ENCODE measurements at places on chromosomes 16 and 17. TPM values are rescaled to one million over a fixed set of nuclear protein-coding genes. Genes with fewer than 3 reads are reported as not detected.

KRTAP4-2 gene
- total RNA-seq, result not detected

CD300E gene
- total RNA-seq, result not detected

TBC1D16 gene
- 15.8 TPM for total RNA-seq

C17orf50 gene
- total RNA-seq, result not detected

USP36 gene
- total RNA-seq, result 124 TPM

GPR139 gene
- total RNA-seq, result not detected

TMEM114 gene
- not detected for total RNA-seq

DNA sequence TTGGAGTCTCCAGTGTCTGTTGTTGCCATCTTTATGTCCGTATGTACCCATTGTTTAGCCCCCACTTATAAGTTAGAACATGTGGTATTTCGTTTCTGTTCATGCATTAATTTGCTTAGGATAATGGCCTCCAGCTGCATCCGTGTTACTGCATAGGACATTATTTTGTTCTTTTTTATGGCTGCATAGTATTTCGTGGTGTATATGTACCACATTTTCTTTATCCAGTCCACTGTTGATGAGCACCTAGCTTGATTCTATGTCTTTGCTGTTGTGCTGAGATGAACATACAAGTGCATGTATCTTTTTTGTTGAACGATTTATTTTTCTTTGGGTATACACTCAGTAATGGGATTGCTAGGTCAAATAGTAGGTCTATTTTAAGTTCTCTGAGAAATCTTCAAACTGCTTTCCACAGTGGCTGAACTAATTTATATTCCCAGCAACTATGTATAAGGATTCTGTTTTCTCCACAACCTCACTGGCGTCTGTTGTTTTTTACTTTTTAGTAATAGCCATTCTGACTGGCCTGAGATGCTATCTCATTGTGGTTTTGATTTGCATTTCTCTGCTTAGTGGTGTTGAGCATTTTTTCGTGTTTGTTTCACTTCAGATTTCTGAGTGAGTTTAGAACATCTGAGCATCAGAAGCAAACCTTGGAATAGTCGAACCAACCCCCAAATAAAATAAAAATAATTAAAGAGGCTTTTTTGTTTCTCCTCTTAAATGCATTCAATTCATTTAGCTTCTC is 304.7 kb downstream of the ZFHX3 start:
- no peak for DNase-seq

DNA sequence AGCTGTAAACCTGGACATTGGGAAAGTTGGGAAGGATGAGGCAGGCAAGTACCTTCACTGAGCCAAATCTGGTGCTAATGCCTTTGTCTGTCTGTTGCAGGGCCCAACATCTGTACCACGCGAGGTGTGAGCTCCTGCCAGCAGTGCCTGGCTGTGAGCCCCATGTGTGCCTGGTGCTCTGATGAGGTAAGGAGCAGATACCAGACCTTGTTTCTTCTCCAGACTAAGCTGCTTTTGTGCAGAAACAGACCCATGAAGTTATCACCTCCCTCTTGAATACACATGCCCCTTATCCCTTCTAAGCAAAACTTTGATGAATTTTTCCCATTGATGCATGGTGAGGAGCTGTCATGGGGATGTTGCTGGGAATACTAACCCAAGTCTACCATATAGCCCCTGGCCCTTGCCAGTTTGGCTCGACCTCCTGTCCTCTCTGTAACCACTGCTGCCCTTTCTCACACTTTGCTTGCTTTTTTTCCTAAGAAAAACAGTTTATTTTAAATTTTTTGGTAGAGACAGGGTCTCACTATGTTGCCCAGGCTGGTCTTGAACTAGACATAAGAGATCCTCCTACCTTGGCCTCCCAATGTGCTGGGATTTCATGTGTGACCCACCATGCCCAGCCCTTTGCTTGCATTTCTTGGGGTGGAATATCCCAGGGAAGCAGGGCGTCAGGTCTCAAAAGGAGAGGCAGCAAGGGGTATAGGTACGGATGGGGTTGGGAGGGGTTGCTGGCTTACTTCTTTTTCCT is 20.9 kb downstream of the ITGB3 start:
- DNase-seq, result no peak

- no peak for DNase-seq
Measured at GRCh38 chr17:38738686-38739085, 8.5 kb downstream of the CISD3 start.

GRCh38 chr16:72457243-72457940 is 285.4 kb upstream of the PMFBP1 start:
- DNase-seq, result no peak

GRCh38 chr16:56121156-56121500 is 70.2 kb upstream of the GNAO1 start:
- DNase-seq, result no peak

GRCh38 chr17:38724337-38724988 is 5.7 kb upstream of the CISD3 start:
- no peak for DNase-seq

DNA sequence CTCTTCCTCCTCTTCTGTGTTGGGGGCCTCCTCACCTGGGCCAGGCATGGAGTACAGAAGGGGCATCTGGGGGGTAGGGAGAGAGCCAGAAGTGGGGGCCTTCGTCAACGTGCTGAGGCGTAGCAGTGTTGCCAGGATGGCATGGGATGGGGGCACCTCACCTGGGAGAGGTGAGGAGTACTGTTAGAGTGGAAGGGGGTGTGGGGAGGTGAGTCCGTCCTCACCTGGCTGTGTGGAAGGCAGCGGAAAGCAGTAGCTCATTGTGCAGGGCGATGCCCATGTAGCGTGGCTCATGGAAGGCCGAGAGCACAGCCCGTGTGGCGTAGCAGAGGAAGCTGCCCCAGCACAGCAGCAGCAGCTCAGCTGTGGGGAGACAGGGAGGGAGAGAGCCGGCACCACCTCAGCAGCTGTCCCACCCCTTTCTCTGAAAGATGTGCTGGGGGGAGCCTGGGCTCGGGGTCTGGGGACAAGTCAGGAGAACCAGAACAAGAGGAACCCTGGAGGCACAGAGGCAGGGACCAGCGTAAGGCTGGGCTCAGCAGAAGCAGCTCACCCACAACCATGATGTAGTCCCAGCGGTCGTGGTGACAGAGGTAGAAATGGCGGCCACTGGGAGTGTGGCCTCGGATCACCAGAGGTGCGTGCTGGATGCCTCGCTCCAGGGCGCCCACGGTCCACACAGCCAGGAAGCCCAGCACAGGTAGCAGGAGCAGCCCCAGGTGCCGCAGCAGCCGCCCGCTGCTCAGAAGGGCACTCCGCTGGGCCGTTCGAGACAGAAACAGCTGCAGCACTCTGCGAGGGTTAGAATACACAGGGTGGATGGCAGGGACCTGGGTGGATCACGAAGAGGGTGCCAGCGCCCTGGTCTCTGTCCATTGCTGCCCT is 9.0 kb downstream of the GPR179 start:
- DNase-seq, result no peak

GRCh38 chr17:78526231-78527025 is 50.8 kb downstream of the DNAH17 start:
- DNase-seq, result no peak

- no peak for DNase-seq
Measured at GRCh38 chr17:47276868-47277267, 23.2 kb downstream of the ITGB3 start.
